ENCODE measurements at places on chromosomes 16 and 17.

DNA sequence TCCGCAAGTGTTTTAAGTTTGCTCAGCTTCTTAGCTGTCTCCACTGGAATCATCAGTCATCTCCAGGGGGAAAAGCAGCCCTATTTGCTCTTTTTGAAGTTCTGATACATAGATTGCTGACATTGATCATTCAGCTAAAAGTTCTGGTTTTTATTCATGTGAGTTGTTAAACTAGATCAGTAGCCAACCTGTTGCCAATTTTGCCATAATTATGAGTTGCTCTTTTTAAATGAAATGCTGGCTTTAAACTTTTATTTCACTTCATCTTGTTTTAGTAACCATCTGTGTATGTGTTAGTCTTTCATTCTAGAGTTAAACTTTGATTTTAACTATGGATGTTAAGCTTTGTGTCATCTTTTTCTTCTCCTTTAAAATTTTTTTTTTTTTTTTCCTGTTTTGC, 12.5 kb downstream of the UTP18 start:
- no peak for DNase-seq

- DNase-seq, result no peak
These were observed 60.1 kb upstream of the NUDT7 start for GRCh38 chr16:77662246-77662645.

DNA sequence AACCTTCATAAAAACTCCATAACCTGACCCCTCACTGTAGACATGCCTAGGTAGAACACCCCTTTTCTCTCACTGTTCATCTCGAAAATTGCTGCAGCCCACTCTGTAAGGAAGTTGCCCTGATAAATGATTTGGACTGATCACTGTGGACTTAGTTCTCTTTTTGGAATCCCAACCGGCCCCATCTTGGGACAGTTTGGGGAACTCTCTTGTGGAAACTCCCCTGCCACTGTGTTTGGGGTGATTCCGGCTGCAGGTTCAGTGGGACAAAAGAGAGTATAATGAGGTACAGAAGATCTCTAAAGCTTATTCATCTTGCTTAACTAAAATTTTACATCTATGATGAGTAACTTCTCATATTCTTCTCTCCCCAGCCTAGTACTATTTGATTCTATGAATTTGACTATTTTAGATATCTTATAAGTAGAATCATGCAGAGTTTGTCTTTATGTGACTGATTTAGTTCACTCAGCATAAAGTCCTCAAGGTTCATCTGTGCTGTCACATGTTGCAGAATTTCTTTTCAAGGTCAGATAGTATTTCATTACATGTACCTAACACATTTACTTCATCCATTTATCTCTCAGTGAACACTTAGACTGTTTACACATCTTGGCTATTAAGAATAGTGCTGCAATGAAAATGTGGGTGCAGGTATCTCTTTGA, 84.9 kb downstream of the ABCA8 start:
- no peak for DNase-seq

DNA sequence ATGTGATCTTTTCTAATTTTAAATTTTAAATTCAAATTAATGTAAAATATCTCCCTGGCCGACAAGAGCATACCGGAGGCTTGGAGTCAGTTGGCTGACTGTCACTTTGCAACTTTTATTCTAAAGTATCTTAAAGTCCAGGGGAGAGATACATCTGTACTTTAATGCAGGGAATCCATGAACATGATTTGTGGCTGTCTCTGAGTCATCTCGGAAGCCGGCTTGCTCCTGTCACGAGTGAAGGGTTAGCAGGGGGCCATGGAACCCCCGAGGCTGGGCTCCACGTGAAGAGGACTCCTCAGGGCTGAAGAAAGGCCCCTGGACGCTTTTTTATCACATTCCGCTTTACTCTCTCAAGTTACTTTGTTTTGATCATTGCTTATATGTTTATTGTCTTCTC, 13.3 kb downstream of the TVP23A start:
- DNase-seq, result no peak

GRCh38 chr16:66484453-66485213, 57.5 kb downstream of the BEAN1 start:
- DNase-seq, result no peak

DNA sequence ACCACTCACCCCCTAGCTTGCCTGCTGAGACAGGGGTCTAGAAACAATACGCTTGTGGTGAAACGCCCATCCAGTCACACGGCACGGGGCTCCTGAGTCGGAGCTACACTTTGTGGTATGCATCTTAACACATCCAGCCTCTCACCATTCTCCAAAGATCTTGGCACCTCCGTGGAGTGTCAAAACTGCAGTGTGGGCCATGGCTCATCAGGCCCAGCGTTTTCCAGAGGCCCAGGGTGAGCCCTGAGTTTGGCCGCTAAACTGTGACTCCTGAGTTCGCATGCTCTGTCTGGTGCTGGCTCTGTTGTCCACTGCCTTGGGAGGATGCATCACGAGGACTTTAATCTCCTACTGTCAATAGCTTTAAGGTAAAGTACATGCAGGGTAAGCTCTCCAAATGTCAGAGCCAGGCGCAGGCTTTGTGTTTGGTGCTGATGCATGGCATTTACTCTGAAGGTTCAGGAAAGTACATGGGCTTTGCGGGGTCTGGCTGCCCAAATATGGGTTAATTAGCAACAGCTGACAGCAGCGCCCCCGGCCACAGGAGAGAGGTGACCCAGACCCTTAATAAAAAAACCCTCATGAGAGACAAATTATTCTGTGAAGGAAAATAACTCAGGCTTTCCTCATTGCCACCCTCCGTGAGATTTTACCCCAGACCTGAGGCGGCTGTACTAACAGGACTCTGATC, 118.4 kb downstream of the CCDC182 start:
- DNase-seq, result no peak

DNA sequence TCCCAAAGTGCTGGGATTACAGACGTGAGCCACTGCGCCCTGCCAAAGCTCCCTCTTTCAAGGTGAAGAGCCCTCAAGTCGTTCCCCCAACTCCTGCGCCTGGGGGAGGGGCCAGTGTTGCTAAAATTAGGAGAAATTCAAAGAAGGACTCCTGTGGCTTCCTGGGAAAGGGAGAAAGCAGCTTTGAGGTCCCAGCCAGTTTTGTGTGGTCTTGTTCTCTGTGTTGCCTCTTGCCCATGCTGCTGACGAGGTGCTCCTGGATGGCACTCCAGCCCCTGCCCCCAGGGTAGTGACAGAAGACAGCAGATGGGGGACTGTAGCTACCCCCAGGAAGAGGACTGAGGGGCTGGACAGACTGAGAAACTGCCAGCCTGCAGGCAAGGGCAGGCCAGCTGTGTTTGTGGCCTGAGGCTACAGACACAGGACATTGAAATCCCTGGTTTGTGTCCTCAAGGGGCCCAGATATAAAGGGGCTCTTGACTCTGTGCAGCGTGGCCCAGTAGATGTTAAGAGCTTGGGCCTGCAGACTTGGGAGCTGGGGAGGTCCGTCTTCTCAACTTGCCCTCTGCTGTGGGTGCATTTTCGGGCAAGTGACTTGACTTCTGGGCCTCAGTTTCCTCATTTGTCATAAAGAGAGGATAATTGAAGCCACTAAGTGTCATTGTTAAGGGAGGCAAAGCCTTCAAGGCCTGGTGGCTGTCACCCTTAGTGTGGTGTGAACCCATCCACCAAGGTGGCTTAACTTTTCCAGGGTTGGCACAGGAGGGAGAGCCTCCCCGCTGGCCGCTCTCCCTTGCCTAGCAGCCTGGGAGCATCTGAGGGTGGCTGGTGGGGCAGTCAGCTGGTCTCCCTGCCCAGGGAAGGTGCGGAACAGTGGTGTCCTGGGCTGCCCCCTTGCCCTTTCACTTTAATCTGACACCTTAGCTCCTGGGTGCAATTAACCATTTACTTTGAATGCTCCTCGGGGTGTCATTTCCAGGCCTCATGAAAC, 4.1 kb downstream of the UBALD2 start:
- no peak for DNase-seq

- DNase-seq, result no peak
These were observed 14.9 kb upstream of the ARL6IP1 start for GRCh38 chr16:18816286-18816685.

DNA sequence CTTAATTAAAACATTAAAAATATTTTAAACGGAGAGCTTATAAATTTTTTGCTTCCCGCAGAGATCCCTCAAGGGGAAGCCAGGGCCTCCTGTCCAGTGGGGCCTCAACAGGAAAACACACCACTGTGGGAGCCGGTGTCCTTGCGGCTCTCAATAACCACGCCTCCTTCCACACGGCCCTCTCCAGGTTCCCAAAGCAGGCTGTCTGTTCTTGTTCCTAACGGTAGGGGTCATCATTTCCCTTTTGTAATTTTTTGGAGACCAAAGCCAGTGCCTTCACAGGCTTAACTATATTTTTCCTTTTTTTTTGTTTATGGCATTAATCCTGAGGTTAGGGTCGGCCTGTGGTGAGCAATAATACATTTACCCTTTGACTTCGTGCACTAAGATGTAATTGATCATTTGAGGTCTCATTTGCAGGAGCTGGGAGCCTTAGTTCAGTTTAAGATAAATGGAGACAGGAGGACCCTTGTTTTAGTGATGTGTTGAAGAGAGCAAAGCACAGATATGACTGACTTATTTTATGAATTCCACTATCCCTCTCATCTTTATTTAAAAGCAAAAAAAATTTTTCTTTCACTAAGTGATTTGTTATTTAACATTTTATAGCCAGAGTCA, 77.5 kb upstream of the N4BP1 start:
- peak; percentile 13 for DNase-seq

DNA sequence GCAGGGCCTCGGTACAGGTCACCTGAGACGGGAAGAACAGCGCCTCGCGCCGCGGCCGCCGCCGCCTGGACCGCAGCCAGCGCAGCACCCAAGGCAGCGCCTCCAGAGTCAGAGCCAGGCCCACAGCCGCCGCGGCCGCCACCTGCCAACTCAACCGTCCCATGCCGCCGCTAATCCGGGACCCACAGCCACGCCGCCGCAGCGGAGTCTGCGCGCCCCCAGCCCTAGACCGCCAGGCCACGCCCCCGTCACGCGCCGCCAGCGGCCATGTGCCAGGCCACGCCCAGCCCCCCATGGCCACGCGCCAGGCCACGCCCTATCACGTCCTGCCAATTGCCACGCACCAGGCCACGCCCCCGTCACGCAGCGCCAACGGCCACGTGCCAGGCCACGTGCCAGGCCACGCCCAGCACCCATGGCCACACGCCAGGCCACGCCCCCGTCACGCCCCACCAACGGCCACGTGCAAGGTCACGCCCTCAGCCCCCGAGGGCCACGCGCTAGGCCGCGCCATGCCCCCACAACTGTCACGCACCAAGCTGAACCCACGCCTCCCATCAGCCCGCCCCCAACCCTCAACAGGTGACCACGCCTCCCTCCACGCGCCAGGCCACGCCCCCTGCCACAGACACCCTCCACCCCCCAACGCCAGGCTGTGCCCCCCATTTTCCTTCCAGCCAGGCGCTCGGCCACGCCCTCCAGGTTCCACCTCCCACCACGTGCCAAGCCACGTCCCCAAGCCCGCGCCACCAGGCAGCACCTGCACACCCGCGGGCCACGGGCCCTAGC, at the start of gene PLD6:
Gene PLD6, minus strand, starts transcription at position 210 of the 789 bp plus-strand sequence. Its CDS starts 47 bp downstream, at position 163.
- DNase-seq, result peak; percentile 94

- DNase-seq, result no peak
These were observed 116.1 kb upstream of the MYOCD start for GRCh38 chr17:12549499-12550041.

DNA sequence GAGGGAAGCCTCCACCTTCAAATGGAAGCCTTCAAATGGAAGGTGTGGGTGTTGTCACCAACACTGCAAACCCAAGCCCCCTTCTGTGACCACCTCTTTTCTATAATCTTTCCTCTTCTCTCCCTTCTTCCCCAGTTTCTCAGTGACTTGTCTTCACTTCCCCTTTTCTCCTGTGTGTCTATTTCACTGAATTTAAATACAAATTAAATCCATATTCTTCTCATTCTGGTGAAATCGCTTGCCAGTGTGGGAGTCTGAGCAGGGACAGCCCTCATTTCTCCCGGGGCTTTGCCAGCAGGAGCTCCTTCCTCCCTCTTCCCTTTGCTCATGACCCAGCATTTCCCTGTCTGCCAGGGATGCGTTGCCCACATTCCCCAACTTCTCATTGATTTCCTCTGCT, 6.4 kb upstream of the ITGAX start:
- no peak for DNase-seq

GRCh38 chr16:23557779-23558702, 514 bp downstream of the UBFD1 start:
- DNase-seq, result no peak

GRCh38 chr16:81973737-81974136, 37.5 kb downstream of the SDR42E1 start:
- no peak for DNase-seq

DNA sequence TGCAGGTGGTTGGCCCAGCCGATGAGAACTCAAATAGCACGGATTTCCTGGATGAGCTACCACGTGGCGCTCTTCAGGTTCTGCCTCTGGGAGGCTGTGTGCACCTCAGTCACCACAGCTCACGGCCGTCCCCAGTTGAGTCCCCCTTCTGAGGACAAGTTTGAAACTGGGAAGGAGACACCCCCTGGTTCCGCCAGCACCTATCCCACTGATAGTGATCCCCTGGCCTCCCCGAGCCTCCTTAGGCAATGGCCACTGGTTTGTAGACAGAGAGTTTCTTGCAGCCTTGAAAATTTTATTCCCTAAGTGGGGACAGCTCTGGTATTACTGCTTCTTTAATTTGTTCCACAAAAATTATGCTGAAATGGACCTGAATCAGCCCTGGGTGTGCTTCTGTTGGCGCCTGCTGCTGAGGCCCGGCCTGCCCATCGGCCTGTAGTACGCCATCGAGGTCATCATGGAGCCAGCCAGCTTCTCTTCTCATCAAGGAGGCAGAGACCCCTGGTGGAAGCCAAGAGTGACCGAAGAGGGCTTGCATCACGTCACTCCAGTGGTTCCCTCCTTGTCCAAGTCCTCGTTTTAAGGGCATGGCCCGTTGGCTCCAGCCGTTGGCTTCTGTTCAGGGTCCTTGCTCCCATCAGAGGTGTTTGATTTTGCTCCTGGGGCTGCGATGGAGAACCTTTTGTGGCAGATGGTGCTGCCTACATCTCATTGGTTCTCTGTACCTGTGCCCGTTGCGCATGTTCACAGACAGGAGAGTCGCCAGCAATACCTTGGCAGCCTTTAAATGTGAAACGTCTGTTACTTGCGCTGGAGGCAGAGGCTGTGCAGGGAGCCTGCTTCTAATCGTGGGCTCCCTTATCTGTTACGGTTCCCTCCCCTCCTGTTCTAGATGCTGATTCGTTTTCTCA, 9.3 kb downstream of the SMCR8 start:
- DNase-seq, result no peak

DNA sequence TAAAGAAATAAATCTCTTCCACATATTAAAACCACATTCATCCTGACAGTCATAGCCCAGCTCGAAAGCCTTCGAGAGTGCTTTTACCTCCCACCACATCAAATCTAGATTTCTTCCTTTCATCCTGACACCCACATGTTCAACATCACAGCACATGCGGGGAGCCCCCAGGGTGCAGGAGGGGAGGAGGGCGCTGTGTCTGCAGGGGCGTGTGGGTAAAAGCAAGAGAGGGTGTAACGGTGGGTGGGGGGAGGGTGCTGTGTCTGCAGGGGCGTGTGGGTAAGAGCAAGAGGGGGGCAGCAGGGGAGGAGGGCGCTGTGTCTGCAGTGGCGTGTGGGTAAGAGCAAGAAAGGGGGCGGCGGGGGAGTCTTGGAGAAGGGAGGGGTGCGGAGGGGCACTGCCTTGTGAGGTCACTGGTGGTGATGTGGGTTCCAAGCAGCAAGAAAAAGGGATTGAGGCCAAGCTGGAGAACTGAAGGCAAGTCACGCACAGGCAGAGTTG, 34.7 kb downstream of the ADCY9 start:
- DNase-seq, result no peak

- DNase-seq, result no peak
These were observed 14.8 kb upstream of the TMED6 start for GRCh38 chr16:69366431-69366830.

Measured in GM06990 (cell line).